Caudate nucleus (tissue), 63 donors: ENCODE measurements at places on chromosomes 2 and 18.

GRCh38 chr2:47230418-47230817, 75.3 kb upstream of the STPG4 start:
- no peak for DNase-seq

GRCh38 chr2:98009887-98010760, 14.4 kb upstream of the TMEM131 start:
- DNase-seq = no peak

DNA sequence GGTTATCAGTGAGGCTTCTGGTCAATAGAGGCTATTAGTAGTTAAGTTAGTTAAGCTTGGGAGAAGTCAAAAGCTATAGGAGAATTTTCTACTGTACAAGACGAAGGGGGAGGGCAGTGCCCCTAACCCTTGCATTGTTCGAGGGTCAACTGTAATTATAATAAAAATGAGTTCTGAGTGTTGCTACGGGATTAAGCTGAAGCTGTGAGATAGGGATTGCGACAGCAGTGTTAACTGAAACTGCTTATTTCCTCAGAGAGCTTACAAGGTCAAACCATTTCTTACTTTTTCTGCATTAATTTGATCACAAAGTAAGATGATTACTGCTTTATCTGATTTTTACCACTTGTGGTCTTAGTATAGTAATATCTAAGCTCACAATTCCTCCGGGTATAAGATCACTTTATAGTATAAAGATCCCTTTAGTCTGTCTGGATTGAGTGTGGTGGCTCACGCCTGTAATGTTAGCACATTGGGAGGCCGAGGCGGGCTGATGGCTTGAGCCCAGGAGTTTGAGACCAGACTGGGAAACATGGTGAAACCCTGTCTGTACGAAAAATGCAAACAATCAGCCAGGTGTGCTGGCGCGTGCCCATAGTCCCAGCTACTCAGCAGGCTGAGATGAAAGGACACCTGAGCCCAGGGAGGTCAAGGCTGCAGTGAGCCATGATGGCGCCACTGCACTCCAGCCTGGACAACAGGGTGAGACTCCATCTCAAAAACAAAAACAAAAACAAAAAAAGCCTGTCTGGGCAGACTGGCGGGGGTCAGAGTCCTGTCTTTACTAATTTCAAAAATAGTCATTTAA, 119.5 kb upstream of the TLK1 start:
- no peak for DNase-seq

GRCh38 chr2:192444286-192444838, 249.6 kb upstream of the TMEFF2 start:
- no peak for DNase-seq

DNA sequence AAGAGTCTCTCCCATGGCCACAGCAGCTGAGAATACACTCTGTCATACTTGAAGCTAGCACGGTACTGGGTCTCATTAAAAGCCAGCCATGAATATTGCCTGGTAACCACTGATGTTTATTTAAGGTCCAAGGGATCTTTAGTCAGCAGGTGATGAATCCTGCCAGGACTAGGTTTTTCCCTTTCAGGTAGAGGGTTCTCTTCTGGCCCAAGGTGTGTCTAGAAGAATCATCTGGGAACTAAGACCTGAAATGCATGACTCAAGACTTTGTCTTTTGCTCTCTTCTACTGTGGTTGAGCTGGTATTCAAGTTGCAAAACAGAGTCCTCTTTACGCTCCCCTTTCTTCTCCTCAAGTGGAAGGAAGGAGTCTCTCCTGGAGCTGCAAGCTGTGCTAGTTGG, 400.5 kb upstream of the FSIP2 start:
- no peak for DNase-seq

- DNase-seq = no peak
Observed at GRCh38 chr2:174614261-174614660, 16.7 kb upstream of the WIPF1 start.

- DNase-seq = no peak
Observed at GRCh38 chr2:71554028-71554705, 100.8 kb downstream of the DYSF start.

DNA sequence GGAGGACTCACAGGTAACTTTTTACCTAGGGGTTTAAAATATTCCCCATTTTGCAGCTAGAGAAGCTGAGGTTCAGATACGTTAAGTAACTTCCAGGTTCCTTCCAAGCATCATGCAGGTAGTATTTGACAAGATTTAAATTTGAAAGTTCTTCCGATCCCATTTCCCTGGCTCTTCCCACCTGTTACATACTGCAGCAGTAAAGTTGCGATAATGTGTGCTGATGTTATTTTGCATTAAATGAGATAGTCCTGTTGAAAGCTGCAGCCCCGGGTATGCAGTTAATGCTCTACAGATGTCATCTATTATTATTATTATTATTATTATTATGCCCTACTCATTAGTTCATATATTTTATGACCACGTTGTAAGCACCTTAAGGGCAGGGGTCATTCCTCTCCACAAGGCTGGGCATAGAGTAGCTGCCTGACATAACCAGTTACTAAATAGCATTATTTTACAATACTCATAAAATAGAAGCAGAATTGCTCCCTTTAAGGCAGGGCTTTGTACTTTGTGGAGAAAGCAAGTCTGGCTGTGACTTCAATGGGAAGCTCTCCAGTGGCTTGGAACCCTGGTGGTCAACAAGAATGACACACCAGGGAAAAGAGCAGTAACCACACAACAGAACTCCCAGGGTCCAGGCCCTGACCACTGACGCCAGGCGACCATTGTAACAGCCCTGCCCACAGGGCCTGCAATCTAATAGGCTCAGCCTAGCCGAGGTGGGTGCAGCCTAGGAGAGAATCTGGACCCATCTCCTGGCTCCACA, 112.0 kb upstream of the STPG4 start:
- no peak for DNase-seq

- no peak for DNase-seq
Observed at GRCh38 chr2:209472112-209472832, 48.4 kb downstream of the MAP2 start.

DNA sequence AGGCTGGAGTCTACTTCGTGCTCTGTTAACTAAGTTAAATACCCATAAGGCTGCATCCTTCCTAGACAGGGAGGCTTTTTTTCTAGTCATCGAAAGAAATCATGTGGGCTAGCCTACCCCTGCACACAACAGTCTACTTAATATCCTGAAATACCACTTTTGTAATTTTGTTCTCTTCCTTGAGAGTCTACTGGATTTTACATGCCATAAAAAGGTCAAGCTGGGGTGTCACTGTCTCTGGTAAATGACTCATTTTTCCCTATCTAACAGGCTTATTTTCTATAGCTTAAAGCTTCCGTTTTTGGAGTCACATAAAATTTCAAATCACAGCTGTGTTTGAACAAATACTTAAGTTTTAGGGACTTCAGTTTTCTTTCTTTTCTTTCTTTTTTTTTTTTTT, 10.7 kb upstream of the STAM2 start:
- DNase-seq = no peak

- no peak for DNase-seq
Observed at GRCh38 chr18:54210463-54210862, 14.0 kb downstream of the MBD2 start.

- DNase-seq = no peak
Observed at GRCh38 chr18:57784034-57784800, 18.9 kb downstream of the ATP8B1 start.

DNA sequence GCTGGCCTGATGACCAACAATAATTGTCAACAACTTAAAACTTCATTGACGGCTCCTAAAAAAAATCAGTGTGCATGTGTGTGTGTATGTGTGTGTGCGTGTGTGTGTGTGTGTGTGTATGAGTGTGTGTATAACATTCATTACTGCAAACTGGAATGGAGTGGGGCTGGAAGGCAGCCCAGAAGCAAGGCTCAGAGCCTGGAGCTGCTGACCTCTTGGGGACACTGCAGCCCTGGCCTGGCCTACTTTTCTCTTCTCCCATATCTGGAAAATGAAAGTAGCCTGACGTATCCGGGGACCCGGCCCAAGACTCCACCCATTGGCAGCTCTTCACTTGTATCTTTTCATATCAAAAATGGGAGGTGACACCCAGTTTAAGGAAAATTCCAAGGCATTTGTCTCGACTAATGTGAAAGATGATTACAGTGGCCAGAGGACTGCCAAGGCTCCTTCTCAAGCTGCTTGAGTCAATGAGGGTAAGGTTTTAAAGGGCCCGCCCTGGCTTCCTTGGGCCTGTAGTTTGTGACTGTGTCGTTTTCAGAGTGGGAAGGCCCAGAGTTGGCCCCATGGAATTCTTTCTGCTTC, 72.4 kb upstream of the IL1R1 start:
- peak; percentile 25 for DNase-seq

GRCh38 chr2:208025037-208025813, at the start of gene PLEKHM3:
PLEKHM3 (minus strand) TSS chr2:208025527; CDS start chr2:208001639, 23,888 bp downstream.
- peak; percentile 77 for DNase-seq

GRCh38 chr2:4909346-4910009, 782.7 kb upstream of the SOX11 start:
- no peak for DNase-seq

GRCh38 chr2:188414411-188414810, 122.7 kb downstream of the GULP1 start:
- DNase-seq = no peak

DNA sequence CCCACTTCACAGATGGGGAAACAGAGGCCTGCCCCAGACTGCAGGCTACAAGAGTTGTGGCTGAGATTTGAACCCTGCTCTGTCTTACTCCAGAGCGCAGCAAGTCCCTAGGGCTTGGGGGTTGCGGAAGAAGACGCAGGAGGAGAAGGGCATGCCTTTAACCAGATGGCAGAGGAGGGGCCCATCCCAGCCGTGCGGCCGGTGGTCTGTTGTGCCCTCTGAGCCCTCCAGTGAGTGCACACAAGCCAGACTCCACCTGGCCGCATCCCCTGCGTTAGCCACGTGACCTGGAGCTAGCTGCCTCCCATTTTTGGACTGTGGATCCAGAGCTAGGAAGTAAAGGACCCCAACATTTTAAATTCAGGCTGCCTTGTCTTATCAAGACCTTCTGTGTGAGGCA, 2.8 kb downstream of the KCNIP3 start:
- DNase-seq = no peak

- no peak for DNase-seq
Observed at GRCh38 chr2:64349131-64349530, 104.8 kb upstream of the LGALSL start.
